EL (cell line): ENCODE measurements at places on chromosomes 7 and 10.

DNA sequence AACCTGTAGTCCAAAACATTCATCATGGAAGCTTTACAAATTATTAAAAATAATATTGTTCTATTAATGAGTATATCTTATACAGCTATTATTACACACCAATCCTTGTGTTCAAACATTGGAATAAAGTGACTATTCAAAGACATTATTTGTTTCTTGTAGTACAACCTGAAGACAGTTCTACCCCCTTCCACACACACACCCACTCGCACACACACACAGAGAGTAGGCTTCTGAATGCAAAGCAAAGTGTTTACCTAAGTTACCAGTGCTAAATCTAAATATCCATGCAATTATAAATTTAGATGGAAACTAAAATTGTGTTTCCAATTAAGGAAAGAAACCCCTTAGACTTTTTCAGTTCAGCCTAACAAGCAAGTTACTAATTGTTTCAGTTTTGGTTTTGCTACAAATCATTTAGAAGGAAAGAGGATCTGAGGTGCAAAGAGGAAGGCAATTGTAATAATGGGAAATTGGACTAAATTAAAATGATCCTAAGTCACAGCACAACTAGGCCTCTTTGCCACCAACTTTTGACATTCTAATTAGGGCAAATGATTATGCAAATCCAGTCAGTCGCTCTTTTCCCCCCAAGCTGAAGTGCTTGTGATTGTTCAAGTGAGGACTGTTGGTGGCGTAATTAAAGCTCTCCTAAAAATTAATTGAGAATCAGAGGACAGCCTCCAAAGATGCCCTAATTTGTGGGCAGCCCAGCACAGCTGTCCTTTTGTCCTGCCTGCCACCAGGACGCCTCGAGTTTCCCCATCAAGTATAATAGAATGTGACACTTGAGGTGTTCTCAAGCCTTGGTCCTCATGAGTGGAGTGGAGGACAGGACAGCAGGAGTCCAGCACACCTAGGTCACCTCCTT lies 19.9 kb upstream of the ATOH7 start:
- no peak for DNase-seq

DNA sequence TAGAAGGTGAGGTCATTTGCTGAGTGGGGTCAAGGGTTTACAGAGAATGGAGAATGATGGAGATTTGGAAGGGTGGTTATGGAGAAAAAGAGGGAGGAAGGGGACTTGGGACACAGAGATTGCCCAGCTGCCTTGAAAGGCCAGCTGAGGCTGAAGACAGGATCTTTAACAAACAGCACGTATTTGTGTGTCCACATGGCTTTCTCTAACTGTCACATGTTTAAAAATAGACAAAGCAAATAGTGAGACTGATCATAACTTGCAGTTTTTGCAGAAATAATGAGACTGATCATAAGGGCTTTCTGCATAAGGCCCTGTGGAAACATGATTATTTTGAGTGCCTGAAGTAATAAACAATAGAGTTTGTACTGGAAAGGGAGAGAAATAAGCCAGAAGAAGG lies 212.7 kb downstream of the HDAC9 start:
- DNase-seq: no peak

GRCh38 chr10:63268149-63268797 lies 135.1 kb downstream of the NRBF2 start:
- peak; percentile 40 for DNase-seq

GRCh38 chr10:13891128-13892000 lies 304.6 kb downstream of the PRPF18 start:
- peak; percentile 48 for DNase-seq

DNA sequence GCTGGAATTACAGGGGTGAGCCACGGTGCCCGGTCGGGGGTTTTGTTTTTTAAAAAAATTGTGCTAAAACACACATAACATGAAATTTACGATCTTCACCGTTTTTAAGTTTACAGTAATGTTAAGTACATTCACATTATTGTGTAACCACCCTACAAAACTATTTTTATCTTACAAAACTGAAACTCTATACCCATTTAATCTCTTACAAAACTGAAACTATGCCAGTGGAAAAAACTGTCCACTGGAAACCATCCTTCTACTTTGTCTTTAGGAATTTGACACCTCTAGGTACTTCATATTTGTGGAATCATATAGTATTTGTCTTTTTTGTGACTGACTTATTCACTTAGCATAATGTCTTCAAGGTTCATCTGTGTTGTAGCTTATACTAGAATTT lies 1.0 kb upstream of the PSMC2 start:
- DNase-seq: no peak

DNA sequence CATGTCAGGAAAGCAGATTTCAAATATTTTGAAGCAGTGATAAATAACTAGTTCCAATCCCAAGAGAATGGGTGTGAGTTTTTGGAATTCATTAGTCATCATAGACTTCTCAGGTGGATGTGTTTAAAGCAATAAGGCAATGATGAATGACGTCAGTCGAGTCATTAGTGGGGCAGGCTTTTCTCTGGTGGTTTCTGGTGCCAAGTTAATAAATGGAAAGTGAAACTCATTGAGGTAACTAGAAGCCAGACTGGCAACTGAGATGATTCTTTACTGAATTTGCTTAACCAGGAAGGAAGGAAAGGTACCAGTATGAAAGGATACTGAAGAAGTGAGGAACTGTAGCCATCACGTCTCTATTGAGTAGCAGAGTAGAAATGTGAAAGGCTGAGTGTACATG lies 311.0 kb downstream of the GPAM start:
- no peak for DNase-seq

DNA sequence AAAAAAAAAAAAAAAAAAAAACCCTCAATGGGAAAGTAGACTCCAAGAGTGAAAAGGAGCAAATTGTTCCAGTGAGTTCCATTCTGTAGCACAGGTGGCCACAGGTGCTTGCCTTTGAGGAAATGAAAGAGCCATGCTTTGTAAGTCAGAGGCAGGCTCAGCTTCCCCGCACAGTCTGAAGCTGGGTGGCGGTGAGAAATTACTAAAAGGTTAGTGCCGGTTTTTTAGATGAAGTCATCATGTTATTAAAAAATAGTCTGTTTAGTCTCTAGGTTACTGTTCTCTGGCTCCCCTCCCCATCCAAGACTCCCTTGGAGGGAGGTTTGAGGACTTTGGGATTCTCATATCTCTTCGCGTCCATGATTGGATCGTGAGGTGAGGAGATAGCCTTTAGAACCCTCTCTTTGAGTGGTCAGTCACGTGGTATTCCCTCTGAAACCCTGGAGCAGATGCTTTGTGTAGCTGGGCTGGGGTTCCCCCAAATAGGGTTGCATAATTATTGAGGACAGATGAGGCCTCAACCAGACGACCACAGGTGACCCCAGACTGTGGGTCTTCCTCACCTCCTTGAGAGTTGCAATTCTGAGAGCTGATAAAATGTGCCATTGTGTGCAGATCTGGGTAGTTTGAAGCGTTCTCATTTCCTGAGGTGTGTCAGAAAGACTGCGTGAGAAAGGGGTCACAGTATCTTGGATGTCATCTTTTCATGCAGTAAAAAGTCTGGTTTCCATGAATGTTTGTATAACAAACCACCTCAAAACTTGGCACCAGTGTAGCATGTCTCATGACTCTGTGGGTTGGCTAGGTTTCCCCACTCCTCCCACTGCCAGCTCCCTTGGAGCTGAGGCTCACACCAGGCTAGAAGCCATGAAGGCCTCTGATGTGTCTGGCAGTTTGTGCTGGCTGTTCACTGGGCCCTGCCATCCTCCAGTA lies 27.1 kb downstream of the OGDH start:
- peak; percentile 92 for DNase-seq

GRCh38 chr7:158356454-158356853 lies 231.2 kb downstream of the PTPRN2 start:
- no peak for DNase-seq

- no peak for DNase-seq
Measured at GRCh38 chr10:87594864-87595263, 64.8 kb upstream of the PAPSS2 start.

- DNase-seq: peak; percentile 73
Measured at GRCh38 chr7:85773116-85773728, 586.4 kb upstream of the SEMA3D start.

GRCh38 chr7:41374150-41374848 lies 328.6 kb downstream of the INHBA start:
- no peak for DNase-seq

DNA sequence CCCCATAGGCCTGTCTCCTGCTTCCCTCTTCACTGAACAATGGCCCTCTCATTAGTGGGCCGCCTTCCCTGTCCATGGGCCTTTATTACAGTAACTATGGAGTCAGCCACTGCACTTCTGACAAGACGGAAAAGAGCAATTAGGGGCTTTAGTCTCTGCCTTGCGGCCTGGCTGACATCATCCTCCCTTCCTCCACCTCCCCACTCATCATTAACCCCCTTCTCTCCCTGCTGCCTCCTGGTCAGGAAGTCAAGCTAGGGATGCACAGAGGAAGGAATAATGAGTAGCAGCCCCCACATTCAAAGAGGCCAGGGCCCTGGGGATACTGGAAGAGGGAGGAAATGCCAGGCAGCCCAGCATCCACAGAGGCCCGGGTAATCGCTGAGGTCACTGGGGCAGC lies 101.6 kb upstream of the PLXNA4 start:
- no peak for DNase-seq

DNA sequence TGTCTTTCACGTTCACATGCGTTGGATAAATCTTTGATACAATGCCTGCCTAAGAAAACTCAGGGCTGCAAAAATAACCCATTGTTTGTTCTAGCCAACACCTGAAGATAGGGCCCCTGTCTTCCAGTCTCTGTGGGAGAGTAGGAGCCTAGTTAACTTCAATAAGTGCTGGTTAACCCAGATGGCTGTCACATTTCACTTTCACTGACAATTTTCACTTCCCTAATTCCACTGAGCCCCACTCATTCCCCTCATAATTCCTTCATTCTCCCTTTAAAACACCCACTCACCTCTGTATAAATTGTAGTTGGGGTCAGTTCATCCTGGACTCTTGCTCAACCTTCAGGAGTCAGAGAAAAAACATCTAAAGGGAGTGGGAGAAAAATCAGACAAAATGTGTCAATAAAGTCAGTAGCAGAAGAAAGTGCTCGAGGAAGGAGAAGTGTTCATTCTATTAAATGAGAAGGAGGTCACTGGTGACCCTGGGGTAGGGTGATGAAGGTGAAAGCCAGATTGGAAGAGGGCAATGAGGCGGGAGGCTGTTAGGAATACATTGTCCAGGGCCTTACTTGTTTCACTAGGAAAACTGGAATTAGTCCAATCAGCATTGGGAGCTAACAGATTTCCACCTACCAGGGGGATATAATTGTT lies 51.2 kb upstream of the ABI1 start:
- DNase-seq: no peak

DNA sequence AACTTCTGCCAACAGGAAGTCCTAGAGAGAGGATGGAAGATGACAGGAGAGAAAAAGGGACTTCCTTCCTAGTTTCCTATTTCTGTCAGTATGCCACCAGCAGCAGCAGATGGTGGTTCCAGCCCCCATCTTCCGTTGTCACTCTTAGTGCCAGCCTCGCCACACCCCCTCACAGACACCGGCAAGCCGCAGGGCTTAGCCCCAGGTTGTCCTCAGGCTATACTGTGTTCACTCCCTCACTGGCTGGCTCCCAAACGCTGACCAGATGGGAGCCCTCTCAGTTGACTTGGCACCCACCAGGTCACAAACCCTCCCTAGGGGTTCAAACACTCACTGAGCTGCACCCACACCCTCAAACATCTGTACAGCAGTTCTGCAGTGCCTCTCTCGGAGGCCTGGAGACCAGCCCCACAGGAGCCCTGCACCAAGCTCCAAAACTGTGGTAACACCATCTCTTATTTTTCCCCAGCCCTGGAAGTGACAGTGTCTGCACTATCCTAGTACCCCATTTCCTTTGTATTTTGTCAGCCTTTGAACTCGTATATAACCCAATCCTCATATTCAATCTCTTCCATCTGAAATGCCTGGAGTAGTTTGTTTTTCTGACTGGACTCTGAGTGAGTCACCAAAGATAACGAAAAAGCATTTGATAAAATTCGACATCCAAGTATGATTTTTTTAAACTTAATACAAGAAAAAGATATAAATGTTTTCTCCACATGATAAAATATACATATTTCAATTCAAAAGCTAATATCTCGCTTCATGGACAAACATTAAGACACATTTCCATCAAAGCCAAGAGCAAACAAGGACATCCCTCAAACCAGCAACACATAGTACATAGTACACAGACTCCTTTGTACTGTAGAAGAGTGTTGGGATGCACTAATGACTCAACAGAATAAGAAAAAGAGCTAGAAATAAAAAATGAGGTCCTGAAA lies 34.5 kb downstream of the SMURF1 start:
- peak; percentile 61 for DNase-seq
